Activated CD4-positive, alpha-beta T cell treated with anti-CD3 and anti-CD28 coated beads, Interleukin-2, amount 10 ng/mL, durations not matched to agents 7 days and 5 days (primary cell): ENCODE measurements at places on chromosomes 4 and X.

DNA sequence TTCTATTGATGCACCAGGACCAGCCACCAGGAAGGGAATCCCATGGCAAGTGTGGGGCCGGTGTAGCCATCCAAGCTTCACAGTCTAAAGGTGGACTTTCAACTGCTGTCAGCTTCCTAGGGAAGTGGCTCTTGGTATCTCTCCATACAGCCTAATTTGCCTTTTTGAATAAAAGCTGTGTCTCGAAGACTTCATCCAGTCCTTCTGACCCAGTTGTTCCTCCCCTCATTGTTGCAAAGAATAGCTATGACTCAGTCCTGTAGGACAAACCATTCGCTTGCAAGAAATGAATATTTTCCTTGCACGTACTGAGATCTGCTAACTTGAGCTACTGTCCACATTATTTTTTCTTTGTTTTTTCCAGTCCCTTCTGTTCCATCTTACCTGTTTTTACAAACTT lies 145.1 kb upstream of the CTSO start:
- no peak for DNase-seq

DNA sequence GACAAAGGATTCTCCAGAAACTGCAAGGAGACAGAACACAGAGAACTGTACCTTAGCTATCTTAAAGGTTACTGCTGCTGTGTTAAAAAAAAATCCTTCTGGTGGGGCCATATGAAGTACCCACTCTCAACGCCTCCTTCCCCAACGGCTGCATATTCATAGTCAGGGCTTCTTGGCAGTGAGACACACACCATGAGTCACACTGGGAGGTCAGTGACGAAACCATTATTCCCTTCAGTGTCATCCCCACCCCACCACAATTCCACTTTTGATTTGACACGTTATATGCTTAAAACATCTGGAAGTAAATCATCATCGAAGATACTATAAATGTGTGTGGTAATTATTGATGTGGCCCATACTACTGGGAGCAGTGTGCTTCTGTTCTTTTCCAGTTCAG lies 271.5 kb downstream of the LDB2 start:
- no peak for DNase-seq

DNA sequence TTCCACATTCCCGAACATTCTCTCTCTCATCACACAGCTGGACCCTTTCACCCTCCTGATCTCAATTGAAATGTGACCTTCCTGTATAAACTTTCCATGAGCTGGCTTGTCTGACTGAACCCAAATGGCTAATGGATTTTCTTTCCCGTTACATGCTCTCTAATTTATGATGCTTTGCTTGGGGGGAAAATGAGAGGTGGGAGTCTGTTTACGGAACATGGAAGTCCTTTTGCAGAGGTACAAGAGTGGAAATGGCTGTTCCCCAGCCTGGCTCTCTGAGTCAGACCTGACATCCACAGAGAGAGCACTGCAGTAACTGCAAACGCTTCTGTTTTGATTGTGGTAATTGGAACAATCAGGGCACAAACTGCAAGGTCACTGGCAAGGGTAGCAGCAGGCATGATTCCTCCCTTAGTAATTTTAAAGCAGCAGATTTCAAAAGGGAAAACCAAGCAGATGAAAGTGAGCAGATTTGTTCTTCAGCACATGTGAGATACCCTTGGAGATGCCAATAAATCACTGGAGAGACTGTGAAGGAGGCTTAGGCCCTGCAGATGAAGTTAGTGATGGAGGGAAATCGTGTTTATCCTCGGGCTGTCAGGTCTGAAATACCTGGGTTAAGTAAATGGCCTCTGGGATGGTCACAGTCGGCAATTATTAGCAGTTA lies 83.9 kb downstream of the SNCA start:
- DNase-seq, result no peak

DNA sequence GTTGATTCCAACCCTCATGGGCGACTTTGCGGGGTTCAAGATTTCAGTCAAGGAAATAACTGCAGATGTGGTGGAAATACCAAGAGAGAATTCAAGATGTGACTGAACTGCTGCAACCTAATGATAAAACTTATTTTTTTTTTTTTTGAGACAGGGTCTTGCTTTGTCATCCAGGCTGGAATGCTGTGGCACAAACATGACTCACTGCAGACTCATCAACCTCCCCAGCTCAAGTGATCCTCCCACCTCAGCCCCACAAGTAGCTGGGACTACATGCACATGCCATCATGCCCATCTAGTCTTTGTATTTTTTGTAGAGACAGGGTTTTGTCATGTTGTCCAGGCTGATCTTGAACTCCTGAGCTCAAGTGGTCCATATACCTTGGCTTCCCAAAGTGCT lies 19.5 kb upstream of the WDFY3 start:
- DNase-seq, result no peak

DNA sequence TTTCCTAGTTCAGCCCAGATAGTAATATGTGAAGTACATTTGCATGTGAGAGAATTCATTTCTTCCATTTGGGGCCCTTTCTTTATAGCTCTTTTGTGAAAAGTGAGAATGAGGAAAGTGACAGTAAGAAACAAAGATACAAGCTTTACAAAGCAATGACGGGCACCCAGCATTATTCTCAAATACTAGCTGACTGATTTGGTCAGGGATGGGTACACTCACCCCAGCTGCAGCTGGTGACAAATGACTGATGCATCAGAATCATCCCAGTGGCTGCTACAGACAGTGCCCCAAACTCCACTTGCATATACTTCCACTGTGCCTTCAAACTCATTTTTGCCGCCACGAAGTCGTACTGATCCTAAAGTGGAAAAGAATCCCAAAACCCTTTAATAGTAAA lies 14.8 kb downstream of the PRSS12 start:
- no peak for DNase-seq

DNA sequence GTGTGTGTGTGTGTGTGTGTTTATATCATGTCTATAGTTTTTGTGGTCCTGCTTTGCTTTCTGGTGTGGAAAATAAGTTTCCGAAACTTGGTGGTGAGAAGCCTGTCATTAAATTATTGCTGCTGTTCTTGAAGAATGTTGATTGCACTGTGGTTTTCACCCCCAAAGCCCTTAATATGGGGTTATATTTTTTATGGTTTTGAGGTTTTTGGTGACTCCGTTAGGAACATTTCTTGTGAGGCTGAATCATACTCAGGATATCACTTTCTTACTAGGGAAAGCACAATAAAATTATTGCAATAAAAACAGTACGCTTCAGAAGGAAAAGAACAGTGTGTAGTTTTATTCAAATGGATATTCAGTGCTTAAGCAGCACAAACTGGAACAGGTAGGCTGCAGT lies 539.1 kb upstream of the MAGEB18 start:
- DNase-seq, result no peak

GRCh38 chrX:3728454-3728853 lies 15.0 kb upstream of the PRKX start:
- DNase-seq, result no peak

- DNase-seq, result no peak
These were observed 632.2 kb downstream of the SPOCK3 start for GRCh38 chr4:166602068-166602467.

- no peak for DNase-seq
These were observed 125.3 kb upstream of the CLNK start for GRCh38 chr4:10809905-10810304.

DNA sequence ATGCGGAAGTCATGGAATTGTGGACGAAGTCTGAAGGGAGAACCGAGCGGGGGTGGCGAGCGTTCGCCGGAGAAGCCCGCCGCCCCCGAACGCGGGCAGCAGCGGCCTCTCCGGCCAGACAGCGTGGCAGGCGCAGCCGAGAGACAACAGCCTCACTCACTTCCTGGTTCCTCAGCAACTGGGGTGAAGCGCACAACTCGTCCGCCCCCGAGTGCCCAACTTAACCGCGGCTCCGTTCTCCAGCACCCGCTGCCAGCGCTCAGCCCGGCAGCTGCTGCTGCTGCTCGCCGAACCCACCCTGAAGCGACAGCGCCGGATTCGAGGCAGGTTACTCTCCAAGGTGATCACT lies 68.0 kb downstream of the NOCT start:
- DNase-seq, result peak; percentile 68

GRCh38 chrX:132489578-132490419 lies 961 bp upstream of the MBNL3 start:
- peak; percentile 61 for DNase-seq

DNA sequence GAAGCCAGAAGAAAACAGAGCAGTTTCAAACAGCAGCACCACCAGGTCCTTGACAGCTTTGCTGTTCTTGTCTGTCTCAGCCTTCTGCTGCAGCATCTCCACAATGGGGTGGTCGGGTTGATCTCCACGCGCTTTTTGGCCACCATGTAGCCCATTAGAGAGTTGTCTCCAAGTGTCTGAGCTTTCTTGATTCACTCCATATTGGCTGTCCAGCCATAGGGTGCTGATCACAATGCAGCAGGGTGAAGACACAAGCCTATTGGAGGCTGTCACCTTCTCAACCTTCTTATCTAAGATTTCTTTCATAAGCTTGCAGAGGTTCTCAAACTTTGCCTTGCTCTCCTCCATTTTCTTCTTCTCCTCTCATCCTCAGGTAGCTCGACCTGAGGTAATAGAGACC lies 175.4 kb upstream of the S100G start:
- no peak for DNase-seq

GRCh38 chrX:103831342-103831802 lies 685 bp downstream of the RAB9B start:
- DNase-seq, result peak; percentile 53

DNA sequence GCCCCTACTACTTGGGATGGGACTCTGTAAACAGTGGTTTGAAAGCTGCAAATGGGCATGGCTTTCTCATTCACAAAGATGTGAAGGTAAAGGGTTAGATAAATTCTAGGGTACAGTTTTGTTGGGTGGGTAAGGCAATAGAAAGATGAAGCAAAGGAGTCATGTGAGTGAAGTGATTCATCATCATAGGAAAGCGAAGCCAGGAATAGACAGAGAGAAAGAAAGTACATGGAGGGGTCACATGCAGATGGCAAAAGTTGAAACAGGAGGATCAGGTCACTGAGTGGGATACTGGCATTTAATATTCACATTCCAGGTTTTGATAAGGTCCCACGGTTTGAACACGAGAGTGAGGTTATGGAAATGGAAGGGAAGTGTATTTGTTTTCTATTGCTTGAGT lies 8.2 kb upstream of the ABCG2 start:
- no peak for DNase-seq

GRCh38 chr4:165472943-165473676 lies 94.3 kb downstream of the CPE start:
- no peak for DNase-seq

- no peak for DNase-seq
These were observed 42.5 kb upstream of the ZNF157 start for GRCh38 chrX:47327902-47328301.

GRCh38 chr4:176205299-176205698 lies 9.9 kb upstream of the SPATA4 start:
- no peak for DNase-seq

GRCh38 chr4:158428242-158428641 lies 93.4 kb upstream of the RXFP1 start:
- DNase-seq, result no peak

- DNase-seq, result no peak
These were observed 36.6 kb downstream of the ZFP42 start for GRCh38 chr4:188032170-188032569.

- no peak for DNase-seq
These were observed 80.8 kb downstream of the ANKRD50 start for GRCh38 chr4:124631760-124632159.

DNA sequence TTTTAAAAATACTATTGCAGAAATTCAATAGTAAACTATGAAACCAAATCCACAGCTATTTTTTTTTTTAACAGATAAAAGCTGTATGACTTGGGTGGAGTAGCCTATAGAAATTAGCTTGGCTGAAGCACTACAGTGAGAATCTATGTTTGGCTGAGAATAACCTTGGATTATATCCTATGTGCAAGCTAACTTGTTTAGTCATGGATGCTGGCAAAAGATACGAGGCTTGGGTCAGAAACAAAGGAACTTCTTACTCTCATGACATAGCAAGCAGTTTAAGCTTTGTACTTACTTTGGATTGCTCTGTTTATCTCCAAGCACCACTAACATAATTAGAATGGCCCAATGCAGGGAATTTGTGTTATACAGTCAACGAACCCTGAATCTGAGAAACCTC lies 119.2 kb upstream of the GRID2 start:
- no peak for DNase-seq

GRCh38 chrX:270848-271367 lies 10.3 kb upstream of the PLCXD1 start:
- DNase-seq, result peak; percentile 3

GRCh38 chr4:40544221-40544620 lies 85.4 kb downstream of the RBM47 start:
- no peak for DNase-seq

GRCh38 chr4:55296096-55296495 lies 49.9 kb upstream of the SRD5A3 start:
- no peak for DNase-seq
